AG08396 (cell line): ENCODE measurements at places on chromosomes 1 and 21.
A peak's percentile ranks its signal among the peaks of the same experiment; 100 is the strongest.

- DNase-seq: no peak
Measured at GRCh38 chr1:16009678-16010077, 5.6 kb downstream of the SRARP start.

- DNase-seq: no peak
Measured at GRCh38 chr1:168243198-168243597, 17.4 kb downstream of the SFT2D2 start.

DNA sequence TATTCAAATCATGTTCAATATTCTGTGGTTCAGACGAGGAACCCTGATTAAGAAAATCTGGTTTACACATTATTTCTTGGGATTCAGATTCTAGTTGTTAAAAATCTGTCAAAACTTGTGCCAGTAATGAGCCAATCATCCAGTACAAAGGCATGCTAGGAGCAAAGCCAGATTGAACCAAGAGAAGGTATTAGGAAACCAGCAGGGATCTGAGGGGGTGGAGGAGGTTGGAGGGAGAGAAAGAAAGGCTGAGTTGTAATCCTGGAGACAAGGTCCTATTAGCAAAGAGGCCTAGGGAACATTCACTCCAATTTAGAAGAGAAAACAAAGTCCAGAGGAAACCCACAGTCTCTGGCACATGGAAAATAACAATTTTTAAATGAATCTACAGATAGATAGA is 352.9 kb downstream of the LTN1 start:
- no peak for DNase-seq

DNA sequence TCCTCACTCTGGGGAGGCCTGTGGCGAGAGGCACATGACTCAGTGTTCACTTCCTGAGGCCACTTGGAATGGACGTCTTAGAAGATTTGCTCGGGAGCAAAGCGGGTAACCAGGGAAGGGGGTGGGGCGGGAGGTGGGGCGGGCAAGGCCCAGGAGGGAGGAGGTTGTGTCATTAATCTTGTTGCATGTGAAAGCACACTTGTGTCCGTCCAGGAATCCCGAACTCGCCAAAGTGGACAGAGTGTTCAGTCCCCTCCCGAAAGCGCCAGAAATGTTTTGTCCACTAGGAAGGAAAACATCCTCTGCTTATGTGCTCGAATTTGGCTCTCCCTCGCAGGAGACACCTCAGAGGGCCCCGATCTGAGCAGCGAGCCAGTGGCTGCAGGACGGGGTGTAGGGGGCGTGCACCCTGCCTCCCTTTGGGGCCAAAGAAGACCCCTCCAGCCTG is 84.2 kb downstream of the SPSB1 start:
- DNase-seq: peak; percentile 79

DNA sequence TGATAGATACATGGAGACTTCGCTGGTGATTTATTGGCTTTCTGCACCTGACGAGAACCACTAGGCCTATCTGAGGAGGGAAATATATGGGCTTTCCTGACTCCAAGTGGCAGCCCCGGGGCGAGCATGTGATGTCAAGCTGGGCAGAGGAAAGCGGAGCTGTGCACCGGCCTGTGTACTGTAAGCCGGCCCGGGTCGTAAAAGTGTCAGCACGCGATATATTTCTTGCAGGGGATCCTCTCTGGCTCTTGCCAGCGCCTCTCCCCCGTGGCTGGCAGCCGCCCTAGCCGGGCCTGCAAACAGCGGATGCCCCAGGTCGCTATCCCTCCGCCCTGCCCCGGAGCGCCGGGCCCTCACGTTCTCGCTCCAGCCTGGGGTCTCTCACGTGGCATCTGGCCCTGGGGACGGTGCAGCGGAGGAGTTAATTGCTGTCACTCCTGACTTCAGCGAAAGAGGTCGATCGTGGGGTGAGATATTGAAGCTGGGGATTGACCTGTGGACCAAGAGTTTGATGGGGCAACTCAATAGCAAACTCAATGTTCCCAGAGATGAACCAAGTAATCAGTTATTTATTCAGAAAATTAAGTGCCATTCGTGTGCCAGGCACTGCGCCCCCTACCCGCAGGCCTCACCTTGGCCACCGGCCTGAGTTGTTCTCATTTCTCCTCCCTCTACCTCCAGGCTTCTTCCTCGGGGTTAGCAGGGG is 41.0 kb upstream of the HAO2 start:
- DNase-seq: peak; percentile 18

DNA sequence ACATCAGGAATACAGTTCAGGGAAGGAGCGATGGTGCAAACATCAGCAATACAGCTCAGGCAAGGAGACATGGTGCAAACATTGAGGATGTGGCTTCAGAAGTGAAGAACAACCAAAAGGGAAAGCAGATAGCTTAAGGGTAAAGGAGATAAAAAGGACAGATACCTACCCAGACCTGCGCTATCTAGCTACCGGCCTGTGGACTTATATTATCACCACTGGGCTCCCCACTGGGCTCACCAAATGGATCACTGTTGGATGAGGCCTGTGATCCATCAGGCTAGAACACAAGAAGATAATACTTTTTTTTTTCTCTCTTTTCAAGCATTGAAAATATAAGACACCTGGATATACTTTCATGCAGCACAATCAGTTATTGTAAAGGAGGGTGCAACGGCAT is 44.7 kb upstream of the C8B start:
- no peak for DNase-seq

GRCh38 chr1:226956942-226957713 is 17.0 kb downstream of the COQ8A start:
- DNase-seq: no peak

GRCh38 chr1:107972391-107973180 is 7.6 kb upstream of the VAV3 start:
- DNase-seq: no peak

- DNase-seq: no peak
Measured at GRCh38 chr1:164587617-164588501, 28.9 kb downstream of the PBX1 start.
